Stimulated activated CD8-positive, alpha-beta memory T cell treated with anti-CD3 and anti-CD28 coated beads, Interleukin-15, amount 100 ng/mL, for 48 hours (primary cell): ENCODE measurements at places on chromosomes 4 and X.

- no peak for DNase-seq
Measured at GRCh38 chrX:132763528-132763927, 194.9 kb downstream of the HS6ST2 start.

DNA sequence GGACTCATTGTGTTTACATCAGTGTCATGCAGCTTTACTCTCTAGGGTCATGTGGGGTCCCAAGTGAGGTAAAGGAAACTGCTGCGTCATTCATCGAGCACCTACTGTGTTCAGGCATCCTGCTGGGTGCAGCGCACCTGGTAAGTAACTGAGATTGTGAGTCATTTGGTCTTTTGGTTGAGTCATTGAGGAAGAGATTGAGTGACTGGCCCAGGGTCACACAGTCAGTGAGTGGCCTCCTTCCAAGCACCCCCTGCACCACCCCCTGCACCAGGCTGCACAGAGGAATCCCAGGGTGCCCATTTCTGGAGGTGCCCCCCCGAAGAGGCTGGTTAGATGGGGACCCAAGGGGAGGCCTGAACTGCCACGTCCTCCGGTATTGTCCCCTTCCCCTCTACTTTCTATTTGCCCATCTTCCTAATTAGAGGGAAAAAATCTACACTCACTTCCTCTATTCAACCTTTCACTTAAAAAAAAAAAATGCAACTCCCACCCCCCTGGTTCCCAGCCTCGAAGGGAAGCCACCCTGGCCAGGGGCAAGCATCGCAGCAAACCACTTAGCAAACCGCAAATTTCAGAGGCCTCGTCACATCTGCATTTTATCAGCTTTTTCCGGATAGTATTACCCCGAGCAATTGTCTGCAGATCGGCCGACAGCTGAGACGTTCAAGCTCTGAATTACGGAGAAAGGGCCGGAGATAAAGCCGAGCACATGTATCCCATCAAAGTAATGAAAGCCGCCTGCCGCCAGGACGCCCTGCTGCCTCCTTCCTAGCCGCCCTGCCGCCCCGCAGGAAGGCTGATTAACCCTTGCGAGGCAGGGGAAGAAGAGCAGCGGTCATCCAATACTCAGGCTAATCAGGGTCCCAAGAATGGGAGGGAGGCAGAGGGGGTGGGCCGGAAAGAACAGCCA, 96.3 kb upstream of the MSX1 start:
- DNase-seq = peak; percentile 38

GRCh38 chr4:76977736-76978350, 28.3 kb downstream of the SEPTIN11 start:
- DNase-seq = no peak

- DNase-seq = no peak
Measured at GRCh38 chr4:7513671-7514070, 78.9 kb upstream of the PSAPL1 start.

DNA sequence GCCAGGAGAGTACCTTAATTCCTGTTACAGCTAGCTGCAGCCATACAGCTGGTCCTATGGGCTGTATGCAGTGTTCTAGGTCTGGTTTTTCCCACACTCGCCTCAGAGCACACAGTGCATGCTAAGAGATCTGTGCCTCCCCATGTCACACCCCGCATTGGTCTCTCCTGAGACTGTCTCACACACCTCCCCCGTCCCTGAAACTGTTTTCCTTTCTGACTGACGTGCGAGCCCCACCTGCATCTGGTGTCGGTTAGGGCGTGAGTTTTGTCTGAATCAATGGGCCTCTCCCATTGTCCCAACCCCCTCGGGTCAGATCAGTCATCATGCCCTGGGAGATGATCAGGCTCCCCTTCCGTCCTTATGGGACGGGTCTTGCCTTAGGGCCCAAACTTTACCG, 3.4 kb upstream of the UGT8 start:
- DNase-seq = no peak

GRCh38 chr4:16608123-16608522, 290.3 kb downstream of the LDB2 start:
- no peak for DNase-seq

- DNase-seq = no peak
Measured at GRCh38 chr4:110769578-110769977, 146.7 kb upstream of the PITX2 start.

DNA sequence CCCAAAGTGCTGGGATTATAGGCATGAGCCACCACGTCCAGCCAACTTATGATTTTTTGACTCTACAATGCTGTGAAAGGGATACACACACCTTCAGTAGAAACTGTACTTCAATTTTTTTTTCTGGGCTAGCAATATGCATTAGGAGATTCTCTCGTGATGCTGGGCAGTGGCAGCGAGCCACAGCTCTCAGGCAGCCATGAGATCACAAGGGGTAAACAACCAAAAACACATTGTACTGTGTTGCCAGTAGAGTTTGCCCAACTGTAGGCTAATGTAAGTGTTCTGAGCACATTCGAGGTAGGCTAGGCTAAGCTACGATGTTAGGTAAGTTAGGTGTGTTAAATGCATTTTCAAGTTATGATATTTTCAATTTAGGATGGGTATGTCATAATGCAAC, 25.7 kb downstream of the RAB33A start:
- no peak for DNase-seq

DNA sequence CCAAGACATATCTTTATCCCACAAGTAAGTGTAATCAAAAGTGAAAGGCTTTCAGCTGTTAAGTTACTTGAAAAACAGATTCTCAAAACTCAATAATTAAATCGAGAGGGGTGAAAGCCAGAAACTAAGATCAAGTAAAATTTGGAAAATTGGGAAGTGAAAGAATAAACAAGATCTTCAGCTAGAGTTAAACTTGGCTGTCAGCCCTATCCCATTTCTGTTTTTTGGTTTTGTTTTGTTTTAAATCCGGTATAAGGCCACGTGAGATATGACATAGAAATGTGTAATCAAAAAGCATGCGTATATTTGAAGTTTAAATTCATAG, 856.8 kb downstream of the STIM2 start:
- DNase-seq = no peak

- DNase-seq = no peak
Measured at GRCh38 chrX:9882669-9883446, 84.3 kb upstream of the CLDN34 start.

GRCh38 chr4:46387956-46388355, 2.0 kb downstream of the GABRA2 start:
- no peak for DNase-seq

DNA sequence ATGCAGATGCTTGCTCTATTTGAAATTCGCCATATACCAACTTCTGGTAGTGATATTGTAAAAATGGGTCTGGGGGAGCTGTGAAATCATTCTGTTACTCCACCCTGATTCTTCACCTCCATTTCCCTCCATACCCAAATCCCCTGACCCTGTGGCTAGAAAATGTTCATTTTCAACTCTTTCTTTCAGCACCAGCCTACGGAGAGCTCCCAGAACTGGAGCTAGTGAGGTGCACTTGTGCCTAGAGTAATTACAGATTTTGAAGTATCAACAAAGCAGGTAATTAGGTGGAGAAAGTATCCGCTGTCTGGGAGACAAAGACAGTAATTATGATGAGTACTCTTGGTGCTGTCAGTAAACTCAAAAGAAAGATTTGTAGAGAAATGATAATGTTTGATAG, 8.1 kb downstream of the ARHGAP36 start:
- no peak for DNase-seq

DNA sequence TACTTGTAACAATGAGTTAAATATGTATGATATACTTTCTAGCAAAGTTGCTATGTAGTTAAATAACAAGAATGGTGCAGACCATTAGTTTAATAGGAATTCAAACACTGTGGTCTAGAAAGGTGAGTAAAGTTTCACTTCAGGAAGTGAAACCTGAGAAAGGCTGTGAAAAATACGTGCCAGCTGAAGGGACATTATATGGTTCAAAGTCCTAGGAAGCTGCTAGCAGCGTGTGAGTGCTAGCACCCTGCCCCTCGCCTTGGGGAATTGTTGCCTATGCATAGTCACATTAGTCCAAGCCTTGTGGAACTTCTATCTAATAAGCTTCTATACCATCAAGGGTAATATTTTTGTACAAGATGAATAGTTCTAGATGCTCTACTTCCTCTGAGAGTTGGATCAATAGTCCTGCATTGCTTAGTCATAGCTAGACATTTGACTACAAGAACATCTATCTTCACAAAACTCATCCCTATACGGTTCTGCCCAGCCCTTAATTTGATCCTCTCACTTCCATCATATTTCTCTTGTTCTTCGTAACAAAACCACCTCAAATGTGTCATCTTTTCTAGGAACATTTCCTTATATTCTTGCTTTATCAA, 45.8 kb upstream of the ARSJ start:
- no peak for DNase-seq

DNA sequence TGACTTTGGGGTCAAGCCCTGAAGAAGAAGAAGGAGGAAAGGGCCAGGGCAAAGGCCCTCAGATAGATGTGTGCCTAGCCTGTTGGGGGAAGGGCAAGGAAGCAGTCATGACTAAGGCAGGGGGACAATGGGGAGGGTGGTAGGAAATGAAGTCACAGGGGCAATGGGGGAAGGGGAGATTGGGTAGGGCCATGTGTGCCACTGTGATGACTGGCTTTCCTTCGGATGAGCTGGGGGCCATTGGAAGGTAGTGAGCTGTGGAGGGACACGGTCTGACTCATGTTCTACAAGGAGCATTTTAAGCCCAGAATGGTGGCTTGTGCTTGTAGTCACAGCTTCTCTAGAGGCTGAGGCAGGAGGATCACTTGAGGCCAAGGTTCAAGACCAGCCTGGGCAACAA, 642.0 kb downstream of the MID1IP1 start:
- no peak for DNase-seq

DNA sequence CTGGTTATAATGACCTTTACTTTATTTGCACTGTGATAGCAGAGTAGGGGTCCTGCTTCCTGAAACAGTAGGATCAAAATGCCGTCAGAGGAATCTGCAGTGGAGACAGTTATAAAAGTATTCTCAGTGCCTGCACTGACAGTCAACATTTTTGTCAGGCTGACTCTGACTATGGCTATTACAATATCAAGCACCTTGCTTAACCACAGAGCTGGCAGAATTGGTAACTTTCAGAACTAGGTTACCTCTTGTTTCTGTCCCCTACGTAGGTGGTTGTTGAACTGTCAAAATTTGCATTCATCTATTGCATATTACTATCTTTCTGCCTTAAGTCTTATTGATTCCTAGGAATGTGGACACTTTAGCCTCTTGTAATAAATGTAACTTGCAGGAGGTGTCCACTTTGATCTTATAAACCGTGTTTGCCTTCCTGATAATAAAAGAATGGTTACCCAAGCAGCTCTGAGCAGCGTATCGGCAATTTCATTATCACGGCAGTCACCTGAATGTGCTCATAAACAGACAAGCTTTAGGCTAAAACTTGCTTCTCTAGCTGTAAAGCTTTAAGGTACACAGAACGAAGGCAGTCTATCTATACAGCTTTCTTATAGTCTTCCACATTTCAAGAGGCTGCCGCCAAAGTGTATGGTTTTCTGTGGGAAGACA, 353.0 kb upstream of the GALNT7 start:
- no peak for DNase-seq

- no peak for DNase-seq
Measured at GRCh38 chr4:26300314-26301307, 20.2 kb upstream of the RBPJ start.

DNA sequence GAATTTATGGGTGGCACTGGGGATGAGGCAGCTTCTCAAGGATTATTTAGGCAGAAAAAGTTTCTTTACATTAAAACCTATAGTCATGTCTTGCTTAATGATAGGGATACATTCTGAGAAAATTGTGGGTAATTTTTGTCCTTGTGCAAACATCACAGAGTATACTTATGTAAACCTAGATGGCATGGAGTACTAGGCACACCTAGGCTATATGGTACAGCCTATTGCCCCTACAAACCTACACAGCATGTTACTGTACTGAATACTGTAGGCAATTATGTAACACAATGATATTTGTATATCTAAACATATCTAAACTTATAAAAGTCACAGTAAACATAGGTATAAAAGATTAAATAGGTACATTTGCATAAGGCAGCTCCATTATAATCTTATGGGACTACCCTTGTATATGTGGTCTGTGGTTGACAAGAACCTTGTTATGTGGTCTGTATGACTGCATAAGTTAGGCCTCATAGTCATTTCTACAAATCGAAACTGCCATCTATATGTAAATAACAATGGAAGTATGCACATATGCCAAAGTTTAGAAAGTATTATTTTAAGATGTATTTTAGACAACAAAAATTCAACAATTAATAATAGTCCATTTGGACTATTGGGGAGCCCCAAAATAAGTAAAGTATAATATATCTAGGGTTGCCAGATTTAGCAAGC, 87.3 kb downstream of the CFAP299 start:
- DNase-seq = no peak

GRCh38 chr4:57445686-57446085, 335.5 kb upstream of the IGFBP7 start:
- no peak for DNase-seq

DNA sequence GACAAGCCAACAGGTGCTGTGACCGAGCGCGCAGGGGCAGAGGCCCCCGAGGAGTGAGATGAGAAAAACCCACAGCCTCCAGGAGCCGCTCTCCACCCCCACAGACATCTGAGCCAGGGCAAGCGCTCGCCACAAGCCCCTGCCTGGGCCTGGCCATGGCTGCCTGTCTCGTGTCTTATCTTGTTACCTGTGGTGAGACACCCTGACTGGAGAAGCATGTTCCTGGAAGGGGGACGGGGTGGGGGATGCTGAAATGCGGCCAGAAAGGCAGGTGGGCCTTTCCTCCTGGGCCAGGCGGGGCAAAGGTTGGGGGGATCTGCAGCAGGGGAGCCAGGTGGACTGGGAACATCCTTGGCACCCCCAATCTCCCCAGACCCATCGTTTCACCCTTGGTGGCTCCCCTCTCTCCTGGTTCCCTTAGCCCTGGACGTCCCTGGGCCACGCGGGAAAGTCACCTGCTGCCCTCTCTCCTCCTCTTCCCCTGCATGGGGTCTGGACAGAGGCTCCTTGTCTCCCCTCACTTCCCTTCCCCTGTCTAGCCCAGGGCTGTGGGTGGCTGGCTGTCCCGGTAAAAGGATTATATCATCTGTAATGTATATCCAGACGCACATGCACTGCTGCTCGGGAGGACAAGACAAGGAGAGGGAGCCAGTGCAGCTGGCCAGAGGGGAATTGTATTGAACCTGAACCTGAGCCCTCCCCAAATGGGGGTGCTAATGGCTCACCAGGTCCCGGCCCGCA, 8.4 kb upstream of the DUSP9 start:
- no peak for DNase-seq

GRCh38 chr4:145035494-145036136, 62.4 kb downstream of the ANAPC10 start:
- no peak for DNase-seq
